ENCODE measurements at places on chromosomes 4 and X.

GRCh38 chr4:93513851-93514250, 314.7 kb upstream of the ATOH1 start:
- DNase-seq: no peak

GRCh38 chrX:53086464-53086863, 4.3 kb downstream of the TSPYL2 start:
- no peak for DNase-seq

DNA sequence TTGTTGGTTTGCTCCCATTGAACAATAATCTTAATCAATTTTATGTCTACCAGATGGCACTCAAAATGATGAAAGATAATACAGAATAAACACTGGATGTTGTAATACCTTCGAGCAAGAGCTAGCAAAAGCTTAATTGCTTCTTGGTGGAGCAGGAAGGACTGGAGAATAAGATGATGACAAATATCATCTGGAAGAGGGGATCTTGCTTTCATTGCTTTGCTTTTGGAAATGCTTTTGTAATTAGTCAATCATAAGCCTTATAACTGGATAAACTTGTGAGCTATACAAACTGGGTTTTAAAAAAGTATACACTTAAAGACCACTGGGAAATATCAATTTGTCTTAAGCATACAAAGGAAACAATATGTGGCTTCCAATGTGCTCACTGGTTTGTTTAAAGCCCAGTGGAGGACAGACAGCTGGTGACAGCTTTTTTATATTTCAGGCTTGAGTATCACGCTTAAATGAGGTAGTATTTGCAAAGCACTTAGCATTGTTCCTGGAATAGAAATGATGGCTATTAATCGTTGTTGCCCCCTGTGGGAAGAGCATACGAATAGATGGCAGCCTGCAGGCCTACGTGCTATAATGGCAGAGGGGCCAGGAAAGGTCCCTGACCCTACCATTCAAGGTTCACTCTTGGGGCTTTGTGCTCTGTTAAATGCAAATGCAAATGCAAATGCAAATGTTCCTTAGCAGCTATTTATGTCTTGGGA, 61.2 kb downstream of the TMEM150C start:
- DNase-seq: no peak

- DNase-seq: no peak
Observed at GRCh38 chrX:72142794-72143608, 11.3 kb upstream of the RTL5 start.

DNA sequence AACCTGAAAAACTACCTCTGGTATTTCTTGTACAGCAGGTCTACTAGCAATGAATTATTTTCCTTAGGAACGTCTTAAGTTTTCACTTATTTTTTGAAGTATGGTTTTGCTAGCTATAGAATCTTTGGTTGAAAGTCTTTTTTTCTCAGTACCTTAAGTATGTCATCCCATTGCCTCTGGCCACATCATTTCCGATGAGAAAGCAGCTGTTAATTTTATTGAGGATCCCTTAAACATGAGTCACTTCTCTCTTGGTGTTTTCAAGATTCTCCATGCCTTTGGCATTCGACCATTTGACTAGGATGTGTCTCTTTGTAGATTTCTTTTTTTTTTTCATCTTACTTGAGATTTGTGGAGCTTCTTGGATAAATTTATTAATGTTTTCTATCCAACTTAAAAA, 803.8 kb upstream of the AMOT start:
- DNase-seq: no peak

All from glomerular endothelial cell (primary cell).